ENCODE measurements at places on chromosomes 5 and 9.

GRCh38 chr5:89229331-89230070 is 346.5 kb upstream of the MEF2C start:
- DNase-seq = no peak

DNA sequence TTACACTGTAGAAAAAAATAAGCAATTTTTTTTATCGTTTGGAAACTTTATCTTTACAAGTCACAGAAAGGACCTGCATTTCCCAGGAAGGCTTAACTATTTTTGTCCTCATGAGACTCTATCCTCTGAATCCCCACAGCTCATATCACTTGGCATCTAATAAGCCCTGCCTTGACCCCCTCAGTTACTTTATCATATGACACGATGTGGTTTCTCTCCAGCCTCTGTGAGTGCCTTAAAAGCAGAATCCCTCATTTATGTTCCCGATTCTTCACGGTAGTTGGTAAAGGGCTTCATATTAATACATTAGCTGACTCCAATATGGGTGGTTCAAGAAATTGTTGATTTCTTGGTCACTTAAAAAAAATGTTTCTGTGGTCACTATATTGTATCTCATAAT is 296.6 kb upstream of the GRAMD2B start:
- no peak for DNase-seq

DNA sequence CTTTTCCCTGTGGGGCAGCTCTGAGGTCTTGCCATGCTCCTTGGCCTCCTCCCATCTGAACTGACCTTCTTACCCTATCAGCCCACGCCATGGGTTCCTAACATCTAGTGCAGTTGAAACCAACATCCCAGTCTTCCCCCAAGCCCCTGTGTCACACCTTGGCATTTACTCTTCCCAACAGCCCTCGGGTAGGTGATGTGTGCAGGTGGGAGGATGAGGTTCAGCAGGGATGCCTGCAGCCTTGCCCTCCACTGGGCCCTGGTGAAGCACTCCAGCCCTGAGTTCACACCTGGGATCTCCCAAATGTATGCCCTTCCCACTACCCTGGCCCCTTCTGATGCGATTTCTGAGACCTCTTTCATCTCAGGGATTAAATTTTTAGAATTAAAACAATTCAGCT is 15.5 kb downstream of the IRX2 start:
- no peak for DNase-seq

- no peak for DNase-seq
Observed at GRCh38 chr9:121807823-121808278, 156.4 kb downstream of the DAB2IP start.

DNA sequence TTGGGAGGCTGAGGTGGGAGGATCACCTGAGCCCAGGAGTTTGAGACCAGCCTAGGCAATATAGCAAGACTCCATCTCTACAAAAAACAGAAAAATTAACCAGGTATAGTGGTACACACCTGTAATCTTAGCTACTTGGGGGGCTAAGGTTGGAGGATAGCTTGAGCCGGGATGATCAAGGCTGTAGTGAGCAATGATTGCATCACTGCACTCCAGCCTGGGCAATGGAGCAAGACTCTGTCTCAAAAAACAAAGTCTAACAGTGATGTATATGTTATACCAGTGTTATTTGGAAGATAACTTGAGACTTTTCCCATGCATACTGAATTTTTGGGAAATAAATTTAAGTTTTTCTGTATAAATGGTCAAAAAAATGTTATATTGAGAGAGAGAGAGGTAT is 146.3 kb downstream of the ZCCHC7 start:
- no peak for DNase-seq

GRCh38 chr9:98201749-98202148 is 9.3 kb upstream of the CORO2A start:
- no peak for DNase-seq

All from stimulated activated CD4-positive, alpha-beta T cell treated with anti-CD3 and anti-CD28 coated beads, Interleukin-15, amount 100 ng/mL, for 24 hours (primary cell).